ENCODE measurements at places on chromosomes 1 and 21.

GRCh38 chr1:6342056-6342455 is 51.5 kb downstream of the ACOT7 start:
- DNase-seq: no peak

DNA sequence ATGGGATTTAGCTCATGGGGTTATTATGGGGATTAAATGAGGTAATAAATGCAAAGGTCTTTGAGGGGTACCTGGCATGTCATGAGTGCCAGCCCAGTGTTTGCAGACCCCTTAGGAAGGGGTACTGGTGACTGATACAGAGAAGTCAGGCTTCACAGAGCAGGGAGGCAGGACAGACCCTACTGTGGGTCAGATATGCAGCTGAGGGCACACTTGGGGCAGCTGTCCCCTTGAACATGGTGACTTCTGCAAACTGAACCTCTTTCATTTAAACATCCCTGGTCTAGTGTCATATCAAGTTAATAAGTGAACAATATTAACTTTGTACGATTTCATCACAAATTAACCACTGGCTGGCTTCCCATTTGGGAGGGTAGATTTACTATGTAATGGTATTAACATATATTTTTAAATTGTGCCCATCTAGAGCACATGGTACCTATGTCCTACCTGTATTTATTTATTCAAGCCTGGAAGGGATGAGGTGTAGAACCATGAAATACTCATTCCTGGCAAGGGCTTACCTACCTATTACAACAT is 25.9 kb downstream of the STPG1 start:
- DNase-seq: no peak

DNA sequence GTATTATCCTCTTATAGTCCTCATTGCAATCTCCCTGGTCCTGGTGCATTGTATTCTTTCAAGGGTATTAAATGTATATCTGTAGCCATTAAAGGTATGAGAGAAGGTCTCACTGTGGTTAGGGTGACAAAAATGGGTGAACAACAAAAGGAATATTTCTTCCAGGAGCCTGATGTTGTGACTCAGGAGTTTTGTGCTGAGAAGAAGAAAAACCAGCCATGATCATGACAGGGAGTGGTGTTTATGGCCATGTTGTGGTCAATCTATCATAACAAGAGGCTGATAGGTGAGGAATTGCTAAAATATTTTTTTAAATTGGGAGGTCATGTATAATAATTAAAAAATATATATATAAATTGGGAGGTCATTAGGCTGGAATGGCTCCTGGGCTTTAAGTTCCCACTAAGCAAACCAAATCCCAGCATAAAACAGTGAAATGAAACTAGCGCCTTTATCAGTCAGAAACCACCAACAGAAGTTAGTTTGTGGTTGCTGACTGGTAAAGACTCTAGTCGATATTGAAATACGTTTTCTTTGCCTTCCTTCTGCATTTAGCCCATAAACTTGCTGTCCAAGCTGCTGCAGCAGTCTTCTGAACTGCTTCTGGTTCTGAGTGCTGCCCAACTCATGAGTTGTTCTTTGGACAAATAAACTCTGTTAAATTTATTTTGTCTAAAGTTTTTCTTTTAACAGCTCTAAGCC is 60.3 kb downstream of the TBX19 start:
- DNase-seq: no peak

DNA sequence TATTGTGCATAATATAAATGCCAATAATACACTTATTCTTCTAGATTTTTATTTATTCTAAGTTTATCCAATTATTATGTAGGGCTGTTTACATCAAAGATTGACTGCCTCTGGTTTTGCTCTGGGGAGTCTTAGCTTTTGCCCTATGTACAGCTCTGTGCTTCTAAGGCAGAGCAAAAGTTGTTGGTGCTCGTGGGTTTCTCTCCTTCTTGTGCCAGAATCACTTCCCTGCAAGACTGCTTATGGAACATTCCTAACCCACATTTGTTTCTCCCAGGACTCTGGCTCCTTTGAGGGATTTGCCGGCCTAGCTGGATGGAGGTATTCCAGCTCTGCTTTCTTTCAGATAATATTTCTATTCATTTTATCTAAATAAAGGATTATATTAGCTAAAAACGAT is 849.1 kb downstream of the USP25 start:
- DNase-seq: no peak

DNA sequence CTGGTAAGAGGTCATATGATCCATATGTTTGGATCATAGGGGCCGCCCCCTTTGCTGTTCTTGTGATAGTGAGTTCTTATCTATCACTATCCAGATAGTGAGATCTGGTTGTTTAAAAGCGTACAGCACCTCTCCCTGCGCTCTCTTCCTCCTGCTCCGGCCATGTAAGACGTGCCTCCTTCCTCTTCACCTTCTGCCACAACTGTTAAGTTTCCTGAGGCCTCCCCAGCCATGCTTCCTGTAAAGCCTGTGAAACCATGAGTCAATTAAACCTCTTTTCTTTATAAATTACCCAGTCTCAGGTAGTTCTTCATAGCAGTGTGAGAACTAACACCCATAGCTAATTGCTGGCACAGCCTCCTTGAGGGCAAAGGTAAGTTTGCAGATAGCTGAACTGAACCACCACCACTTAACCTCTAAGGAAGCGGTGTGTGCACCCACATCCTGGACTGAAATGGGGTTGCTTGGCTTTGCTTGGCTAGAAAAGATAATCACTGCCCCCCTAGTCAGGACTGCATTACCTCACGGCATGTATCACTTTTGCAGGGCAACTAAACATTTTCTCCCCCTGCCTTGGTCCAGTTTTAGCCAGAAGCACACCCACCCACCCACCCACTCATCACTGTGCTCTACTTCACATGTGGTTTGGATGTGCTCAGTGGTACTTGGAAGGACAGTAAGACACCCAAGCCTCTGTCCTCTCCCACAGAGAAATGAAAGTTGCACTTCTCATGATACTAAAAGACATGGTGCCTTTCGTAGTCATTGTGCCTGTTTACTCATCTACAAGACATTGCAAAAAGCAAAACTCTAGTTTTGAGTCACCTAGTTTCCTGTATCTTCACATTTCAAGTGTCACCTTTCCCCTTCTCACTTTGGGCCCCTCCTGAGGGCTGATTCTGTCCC is 23.1 kb upstream of the PTAFR start:
- no peak for DNase-seq

DNA sequence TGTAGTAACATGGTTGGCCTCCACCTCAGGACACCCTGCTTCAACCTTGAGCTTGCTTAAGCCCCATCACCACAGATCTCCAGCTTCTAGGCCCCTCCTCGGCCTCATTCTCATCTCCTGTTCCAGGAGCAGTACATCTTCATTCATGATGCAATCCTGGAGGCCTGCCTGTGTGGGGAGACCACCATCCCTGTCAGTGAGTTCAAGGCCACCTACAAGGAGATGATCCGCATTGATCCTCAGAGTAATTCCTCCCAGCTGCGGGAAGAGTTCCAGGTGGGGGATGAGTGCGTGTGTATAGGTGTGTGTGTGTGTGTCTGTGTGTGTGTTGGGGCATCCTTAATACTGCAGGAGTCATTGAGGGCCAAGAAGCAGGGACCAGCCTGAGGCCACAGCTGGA is 79.6 kb downstream of the PTPRU start:
- DNase-seq: no peak

- DNase-seq: no peak
Measured at GRCh38 chr1:55374801-55375616, 159.8 kb upstream of the USP24 start.

- no peak for DNase-seq
Measured at GRCh38 chr1:42258218-42258617, 76.8 kb downstream of the FOXJ3 start.

- DNase-seq: no peak
Measured at GRCh38 chr1:10870493-10871096, 74.1 kb upstream of the CASZ1 start.

GRCh38 chr21:46129846-46130651 is 25.3 kb downstream of the FTCD start:
- no peak for DNase-seq

DNA sequence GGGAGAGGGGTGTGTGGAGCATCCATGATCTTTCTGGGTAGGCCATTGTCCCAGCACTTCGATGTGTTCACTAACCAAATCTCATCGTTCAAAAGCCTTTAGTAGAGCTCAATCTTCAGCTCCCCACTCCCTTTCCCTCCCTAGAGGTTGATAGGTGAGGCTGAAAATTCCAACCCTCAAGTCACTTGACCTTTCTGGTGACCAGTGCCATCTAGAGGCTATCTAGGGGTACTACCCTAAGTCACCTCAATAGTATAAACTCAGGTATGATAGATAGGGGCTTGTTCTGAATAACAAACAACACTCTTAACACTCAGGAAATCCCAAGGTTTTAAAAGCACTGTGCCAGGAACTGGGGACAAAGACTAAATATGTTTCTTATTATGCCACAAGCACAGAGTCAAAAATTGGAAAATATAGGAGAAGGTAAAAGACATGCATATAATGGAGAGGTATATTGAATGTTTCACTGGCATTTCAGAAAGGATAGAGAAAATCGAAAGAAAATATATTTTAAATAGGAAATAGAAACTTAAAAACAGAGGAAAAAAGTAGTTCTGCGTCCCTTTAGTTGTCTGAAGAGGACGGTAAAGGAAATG is 42.9 kb upstream of the CD53 start:
- DNase-seq: no peak

- DNase-seq: no peak
Measured at GRCh38 chr1:111509997-111510375, 6.6 kb upstream of the ADORA3 start.

- no peak for DNase-seq
Measured at GRCh38 chr1:27038020-27038419, 25.4 kb upstream of the TENT5B start.

DNA sequence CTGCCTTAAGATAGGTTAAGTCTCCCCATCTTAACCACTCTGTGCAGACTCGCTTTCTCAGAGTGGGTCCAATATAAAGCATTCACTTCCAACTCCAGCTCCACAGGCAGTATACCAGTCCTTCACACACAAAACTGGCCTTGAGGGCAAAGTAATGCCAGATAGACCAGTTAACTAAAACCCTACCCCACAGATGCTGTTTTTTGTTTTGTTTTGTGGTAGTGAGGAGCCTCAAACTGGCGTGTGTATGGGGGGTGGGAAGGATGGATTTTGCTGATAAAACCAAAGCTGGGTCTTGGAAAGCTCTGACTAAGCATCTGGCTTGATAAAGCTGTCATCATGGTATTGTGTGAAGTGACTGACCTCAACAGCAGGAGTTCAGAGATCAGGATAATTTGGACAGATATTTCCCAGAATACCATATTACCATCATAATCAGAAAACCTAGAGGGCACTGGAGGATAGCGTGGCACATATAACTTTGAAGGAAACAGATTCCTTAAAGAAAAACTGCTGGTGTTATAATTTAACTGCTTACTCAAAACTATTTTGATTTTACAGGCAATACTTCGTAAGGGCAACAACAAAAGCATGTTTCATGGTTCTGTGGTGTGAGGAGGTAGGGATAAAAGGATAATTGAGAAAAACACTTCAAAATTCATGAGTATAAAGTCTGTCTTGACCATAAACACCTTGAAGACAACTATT is 29.6 kb upstream of the CPLANE2 start:
- no peak for DNase-seq

GRCh38 chr1:164699815-164700491 is 141.0 kb downstream of the PBX1 start:
- DNase-seq: no peak

DNA sequence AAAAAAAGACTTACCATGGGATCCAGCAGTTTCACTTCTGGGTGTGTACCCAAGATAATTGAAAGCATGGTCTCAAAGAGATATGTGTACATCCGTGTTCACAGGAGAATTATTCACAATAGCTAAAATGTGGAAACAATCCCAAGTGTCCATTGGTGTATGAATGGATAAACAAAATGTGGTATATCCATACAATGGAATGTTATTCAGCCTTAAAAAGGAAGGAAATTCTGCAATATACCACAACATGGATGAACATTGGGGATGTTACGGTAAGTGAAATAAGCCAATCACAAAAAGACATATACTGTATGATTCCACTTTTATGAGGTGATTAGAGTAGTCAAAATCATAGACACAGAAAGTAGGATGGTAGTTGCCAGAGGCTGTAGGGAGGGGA is 7.0 kb upstream of the TUT4 start:
- no peak for DNase-seq

DNA sequence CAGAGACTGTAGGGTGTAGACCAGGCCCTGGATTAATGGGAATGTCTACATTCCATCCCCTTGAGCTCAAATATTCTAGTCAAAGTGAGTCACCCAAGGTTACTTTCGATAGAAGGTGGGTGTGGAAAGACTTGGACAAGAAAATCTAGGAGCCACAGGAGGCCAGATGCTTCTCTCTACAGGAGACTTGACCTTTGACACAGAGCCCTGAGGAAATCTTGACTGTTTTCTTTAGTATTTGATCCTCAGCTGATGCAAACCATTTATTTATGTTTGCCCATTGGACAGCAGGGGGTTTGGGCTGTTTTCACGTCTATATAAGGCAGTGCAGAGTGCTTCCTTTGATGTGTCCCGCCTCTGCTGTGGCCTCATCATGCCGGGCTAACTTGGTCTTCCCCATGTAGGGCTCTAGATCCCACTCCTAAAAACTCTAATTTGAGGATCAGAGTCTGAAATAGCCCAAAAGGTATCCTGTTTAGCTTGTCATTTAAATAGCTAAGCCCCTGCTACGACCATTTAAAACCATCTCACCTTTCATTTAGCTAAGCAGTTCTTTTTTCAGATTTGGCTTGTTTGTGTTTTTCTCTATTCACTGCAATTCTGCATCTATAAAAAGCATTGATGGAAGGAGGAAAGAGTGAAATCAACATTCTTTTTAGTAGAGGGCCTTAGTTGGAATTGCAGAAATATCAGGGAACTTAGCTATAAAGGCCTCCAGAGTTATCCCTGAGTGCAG is 15.5 kb upstream of the MAP3K7CL start:
- DNase-seq: no peak

GRCh38 chr1:108049178-108049819 is 84.3 kb upstream of the VAV3 start:
- DNase-seq: peak; percentile 46

- DNase-seq: no peak
Measured at GRCh38 chr1:52925571-52926005, 1.5 kb upstream of the SCP2 start.

GRCh38 chr1:11470912-11471311 is 8.0 kb upstream of the DISP3 start:
- DNase-seq: no peak

All from stromal cell of bone marrow (primary cell).